ENCODE measurements at places on chromosomes 6 and 20. TPM values are rescaled to one million over a fixed set of nuclear protein-coding genes. Genes with fewer than 3 reads are reported as not detected.

MTFR2 gene
- 2.6 TPM for total RNA-seq

SPATA25 gene
- 0.41 TPM for total RNA-seq

CAGE1 gene
- total RNA-seq = 0.21 TPM

PTK6 gene
- total RNA-seq = 0.30 TPM

ARMC12 gene
- total RNA-seq = 3.0 TPM

MATN4 gene
- 0.67 TPM for total RNA-seq

Measured in H7 (cell line).